ENCODE measurements at places on chromosomes 16 and 17. TPM values are rescaled to one million over a fixed set of nuclear protein-coding genes. Genes with fewer than 3 reads are reported as not detected.

DNA sequence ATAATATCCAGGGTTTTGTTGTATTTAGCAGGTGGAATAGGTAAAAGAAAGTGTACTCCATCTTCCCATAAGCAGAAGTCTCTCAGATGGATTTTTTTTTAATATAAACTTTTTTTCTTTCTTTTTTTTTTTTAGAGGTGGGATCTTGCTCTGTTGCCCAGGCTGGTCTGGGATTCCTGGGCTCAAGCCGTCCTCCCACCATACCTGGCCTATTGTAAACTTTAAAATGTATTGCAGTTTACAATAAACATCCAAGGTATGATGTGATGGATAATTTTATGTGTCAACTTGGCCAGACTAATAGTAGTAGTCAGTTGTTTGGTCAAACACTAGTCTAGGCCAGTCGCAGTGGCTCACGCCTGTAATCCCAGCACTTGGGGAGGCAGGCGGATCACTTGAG is 10.8 kb upstream of the GP1BA start:
- no peak for DNase-seq

- no peak for DNase-seq
These were observed 6.9 kb upstream of the ITGA3 start for GRCh38 chr17:50048988-50049387.

GRCh38 chr16:78932355-78932943 is 668.1 kb downstream of the MAF start:
- DNase-seq: no peak

- no peak for DNase-seq
These were observed 5.0 kb upstream of the CCL8 start for GRCh38 chr17:34314279-34314678.

Gene GOSR2
- polyA plus RNA-seq: 36.9 TPM

- no peak for DNase-seq
These were observed 223.1 kb downstream of the ZNF423 start for GRCh38 chr16:49632795-49633184.

Gene HSPB9
- polyA plus RNA-seq: not detected

GRCh38 chr16:1900452-1900774 is 17.8 kb downstream of the HS3ST6 start:
- DNase-seq: no peak

Data from A549 (cell line).